Urothelium cell line (cell line): ENCODE measurements at places on chromosomes 7 and 10.

- peak; percentile 6 for DNase-seq
Observed at GRCh38 chr7:9776900-9777299, 1196.8 kb upstream of the PHF14 start.

GRCh38 chr7:128458956-128459355 is 3.3 kb downstream of the HILPDA start:
- no peak for DNase-seq

DNA sequence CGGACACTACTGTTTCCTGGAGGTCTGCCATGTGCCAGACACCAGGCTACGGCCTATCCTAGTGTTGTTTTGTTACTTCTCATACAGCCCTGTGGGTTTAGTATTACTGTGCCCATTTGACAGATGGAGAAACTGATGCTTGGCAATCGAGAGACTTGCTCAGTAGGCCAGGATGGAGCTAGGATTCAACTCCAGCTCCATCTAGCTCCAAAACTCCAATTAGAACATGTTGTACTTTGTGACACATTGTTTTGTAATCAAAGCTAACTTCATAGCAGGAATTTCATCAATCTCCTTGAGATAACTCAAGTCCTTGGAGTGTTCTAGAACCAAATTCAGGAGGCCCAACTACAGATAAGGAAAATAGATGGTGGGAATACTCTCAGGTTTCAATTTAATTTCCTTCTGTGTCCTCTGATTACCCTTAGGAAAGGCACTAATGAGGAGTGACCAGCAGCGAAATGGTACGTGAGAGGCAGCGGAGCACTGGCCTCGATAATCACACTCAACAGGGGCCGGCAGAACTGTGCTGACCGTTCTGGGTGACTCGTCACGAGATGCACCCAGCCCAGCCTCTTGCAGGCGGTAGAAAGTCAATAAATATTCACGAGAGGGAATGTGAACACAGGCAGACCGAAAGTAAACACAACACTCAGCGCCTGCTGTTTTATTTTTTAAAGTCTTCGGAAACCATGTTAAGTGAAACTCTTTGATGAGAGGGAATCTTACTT is 269.6 kb upstream of the NEBL start:
- DNase-seq, result no peak

DNA sequence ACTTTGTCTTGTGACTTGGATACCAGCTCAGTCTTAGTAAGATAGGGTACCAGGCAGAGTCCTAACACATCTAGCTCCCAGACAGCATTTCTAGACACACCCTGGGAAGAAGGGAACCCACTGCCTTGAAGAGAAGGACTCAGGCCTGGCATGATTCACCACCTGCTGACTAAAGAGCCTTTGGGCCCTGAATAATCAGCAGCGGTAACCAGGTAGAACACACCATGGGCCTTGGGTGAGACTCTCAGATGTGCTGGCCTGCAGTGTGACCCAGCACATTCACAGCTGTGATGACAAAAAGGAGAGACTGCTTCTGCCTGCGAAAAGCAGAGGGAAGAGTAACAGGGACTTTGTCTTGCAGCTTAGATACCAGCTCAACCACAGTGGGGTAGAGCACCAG is 10.4 kb upstream of the TNKS2 start:
- no peak for DNase-seq

- DNase-seq, result no peak
Observed at GRCh38 chr10:6917125-6917524, 337.0 kb upstream of the PRKCQ start.

- peak; percentile 33 for DNase-seq
Observed at GRCh38 chr10:35641676-35642034, 441 bp downstream of the FZD8 start.

GRCh38 chr7:31096198-31096876 is 44.2 kb downstream of the ADCYAP1R1 start:
- DNase-seq, result no peak

DNA sequence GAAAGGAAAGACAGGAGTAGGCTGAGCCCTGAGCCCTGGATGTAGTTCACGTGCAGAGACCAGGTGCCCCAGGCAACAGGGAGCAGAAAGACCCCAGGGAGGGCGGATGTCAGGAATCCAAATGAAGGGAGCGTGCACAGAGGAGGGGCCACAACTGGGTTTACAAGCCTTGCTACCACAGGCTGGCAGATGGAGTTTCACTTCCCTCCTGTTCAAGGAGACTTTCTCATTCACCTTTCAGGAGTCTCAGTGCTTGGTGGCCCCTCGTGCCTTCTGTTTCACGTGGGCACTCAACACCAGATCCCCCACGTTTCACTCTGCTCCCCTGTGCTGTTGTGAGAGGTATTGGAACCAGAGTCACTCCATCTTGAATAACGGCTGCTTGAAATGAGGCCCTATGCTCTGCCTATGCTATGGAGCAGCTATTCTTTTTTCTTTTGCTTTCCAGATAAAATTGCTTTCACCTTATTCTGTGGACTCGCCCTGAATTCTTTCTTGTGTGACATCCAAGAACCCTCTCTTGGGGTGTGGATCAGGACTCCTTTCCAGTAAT is 601.4 kb upstream of the IGFBP3 start:
- DNase-seq, result no peak

GRCh38 chr10:86103391-86104101 is 263.0 kb downstream of the GRID1 start:
- no peak for DNase-seq
